ENCODE measurements at places on chromosomes 1 and 21.
A peak's percentile ranks its signal among the peaks of the same experiment; 100 is the strongest.

- DNase-seq: no peak
Observed at GRCh38 chr1:15124362-15125100, 29.0 kb upstream of the TMEM51 start.

- peak; percentile 56 for DNase-seq
Observed at GRCh38 chr1:160830321-160831153, 32.1 kb downstream of the CD244 start.

DNA sequence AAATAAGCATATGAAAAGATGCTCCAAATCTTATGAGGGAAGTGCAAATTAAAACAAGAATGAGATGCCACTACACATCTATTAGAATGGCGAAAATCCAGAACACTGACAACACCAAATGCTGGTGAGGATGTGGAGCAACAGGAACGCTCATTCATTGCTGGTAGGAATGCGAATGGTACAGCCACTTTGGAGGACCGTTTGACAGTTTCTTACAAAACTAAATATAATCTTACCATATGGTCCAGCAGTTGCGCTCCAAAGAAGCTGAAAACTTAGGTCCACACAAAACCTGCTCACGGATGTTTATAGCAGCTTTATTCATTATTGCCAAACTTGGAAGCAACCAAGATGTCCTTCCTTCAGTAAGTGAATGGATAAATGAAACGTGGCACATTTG lies 50.3 kb downstream of the POFUT2 start:
- DNase-seq: no peak

GRCh38 chr1:2027961-2028583 lies 8.9 kb downstream of the GABRD start:
- no peak for DNase-seq

DNA sequence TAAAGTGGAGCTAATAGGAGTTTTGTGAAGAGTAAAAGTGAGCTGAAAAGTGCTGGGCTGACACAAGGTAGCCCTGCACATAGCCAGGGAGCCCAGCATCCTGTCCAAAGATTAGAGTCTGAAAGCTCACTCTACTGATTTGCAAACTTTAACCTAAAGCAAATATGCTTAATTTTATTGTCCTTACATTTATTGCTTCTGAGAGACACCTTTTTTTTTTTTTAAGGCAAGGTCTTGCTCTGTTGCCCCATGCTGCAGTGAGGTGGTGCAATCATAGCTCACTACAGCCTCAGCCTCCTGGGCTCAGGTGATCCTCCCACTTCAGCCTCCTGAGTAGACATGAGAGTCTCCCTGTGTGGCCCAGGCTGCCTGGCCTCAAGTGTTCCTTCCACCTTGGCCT lies 16.5 kb downstream of the MGST3 start:
- DNase-seq: no peak

DNA sequence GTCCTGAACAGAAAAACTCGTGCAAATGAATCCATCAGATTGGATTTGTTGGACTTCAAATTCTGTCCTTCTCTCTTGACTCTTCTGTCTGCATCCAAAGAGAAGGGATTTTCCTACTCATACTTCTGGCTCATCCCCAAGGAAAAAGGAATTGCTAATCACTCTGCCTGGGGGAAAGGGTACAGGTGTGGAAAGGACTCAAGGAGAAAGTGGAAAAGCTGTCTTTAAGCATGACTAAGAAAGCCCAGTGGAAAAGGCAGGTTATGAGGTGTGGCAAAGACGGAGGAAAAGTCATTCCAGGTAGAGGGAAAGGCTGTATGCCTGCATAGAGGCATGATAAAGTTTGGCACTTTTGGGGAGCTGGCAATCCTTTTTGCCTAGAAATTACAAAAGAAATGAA lies 43.4 kb downstream of the PTGS2 start:
- no peak for DNase-seq

GRCh38 chr1:117638759-117639158 lies 32.9 kb downstream of the TENT5C start:
- DNase-seq: no peak

DNA sequence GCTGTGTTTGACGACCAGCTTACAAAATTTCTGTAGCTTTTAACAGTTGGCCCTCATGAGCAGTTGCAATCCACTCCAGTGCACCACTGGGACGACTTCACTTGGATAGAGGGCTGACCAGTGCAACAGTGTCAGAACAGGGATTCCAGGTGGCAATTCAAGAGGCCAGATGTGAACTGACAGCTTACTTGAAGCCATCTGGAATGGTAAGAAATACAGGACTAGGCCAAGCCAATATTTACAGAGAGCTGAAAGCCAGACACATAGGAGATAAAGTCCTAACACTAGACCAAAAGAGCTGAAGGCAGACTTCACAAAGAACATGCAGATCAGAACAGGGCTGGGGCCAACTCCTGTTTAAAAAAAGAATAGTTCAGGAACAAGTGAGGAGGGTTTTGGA lies 93.5 kb upstream of the NFIA start:
- no peak for DNase-seq
